Activated CD8-positive, alpha-beta memory T cell treated with anti-CD3 and anti-CD28 coated beads, Interleukin-2, amount 10 ng/mL, durations not matched to agents 7 days and 5 days (primary cell): ENCODE measurements at places on chromosomes 2 and 18.

DNA sequence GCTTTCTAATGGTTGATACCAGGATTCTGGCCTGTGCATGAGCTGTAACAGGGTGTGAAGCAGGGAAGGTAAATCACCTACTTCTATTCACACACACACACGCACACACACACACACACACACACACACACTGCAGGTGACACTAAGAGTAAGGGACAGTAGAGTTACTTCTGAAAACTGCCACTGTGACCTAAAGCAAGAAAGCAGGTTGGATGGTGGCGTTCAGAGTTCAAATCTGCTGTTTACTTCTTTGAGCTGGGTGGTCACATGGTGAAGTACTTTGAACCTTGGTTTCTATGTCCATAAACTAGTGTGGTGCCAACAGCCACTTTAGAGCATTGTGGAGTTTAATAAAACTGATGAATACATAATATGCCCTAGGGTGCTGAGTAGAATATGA is 248.0 kb downstream of the PIEZO2 start:
- DNase-seq: no peak

DNA sequence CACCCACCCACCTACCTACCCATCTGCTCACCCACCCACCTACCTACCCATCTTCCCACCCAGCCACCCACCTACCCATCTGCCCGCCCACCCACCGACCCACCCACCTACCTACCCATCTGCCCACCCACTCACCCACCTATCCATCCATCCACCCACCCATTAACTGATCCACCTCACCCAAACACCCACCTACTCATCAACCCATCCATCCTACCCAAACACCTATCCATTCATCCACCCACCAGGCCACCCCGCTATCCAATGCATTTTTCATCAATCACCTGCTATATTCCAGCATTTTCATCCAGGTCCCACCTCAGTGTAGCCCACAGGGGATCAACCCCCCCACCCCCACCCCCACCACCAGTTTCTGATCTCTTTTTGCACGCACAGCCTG is 121.8 kb downstream of the GLI2 start:
- no peak for DNase-seq

GRCh38 chr2:24337890-24338289 is 22.4 kb downstream of the ITSN2 start:
- no peak for DNase-seq

DNA sequence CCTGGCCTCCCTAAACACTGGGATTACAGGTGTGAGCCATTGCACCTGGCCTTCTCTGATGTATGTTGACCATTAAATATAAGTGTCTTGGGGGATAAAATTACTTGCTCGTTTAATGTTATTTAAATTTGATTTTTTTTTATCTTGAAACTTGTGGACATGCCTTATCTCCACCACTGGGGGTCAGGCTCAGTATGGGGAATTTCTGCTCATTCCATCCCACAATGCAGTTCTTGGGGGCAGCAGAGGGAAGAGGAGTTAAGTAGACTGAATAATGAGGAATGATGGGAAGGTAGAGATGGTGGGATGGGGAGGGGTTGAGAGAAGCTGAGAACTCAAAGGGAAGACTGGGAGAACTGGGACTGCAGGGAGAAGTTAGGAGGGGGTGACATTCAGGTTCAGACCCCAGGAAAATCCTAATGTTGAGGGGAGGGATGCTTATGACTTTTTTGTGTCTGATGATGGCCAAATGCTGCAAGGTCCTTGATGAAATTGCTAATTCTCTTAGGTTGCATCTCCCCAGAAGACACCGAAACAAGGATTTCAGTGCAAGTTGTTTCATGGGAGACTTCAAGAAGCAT is 174.2 kb downstream of the MIB1 start:
- no peak for DNase-seq

GRCh38 chr2:120675460-120676130 is 60.1 kb upstream of the GLI2 start:
- DNase-seq: peak; percentile 50

GRCh38 chr18:59721211-59721610 is 24.0 kb upstream of the CCBE1 start:
- DNase-seq: no peak

GRCh38 chr2:43515248-43515647 is 80.6 kb downstream of the THADA start:
- DNase-seq: no peak

GRCh38 chr2:228283491-228284171 is 102.1 kb upstream of the SPHKAP start:
- no peak for DNase-seq

- DNase-seq: no peak
These were observed 246.0 kb upstream of the LYPD1 start for GRCh38 chr2:132915812-132916549.

GRCh38 chr2:173978447-173978846 is 13.3 kb upstream of the SP3 start:
- no peak for DNase-seq

DNA sequence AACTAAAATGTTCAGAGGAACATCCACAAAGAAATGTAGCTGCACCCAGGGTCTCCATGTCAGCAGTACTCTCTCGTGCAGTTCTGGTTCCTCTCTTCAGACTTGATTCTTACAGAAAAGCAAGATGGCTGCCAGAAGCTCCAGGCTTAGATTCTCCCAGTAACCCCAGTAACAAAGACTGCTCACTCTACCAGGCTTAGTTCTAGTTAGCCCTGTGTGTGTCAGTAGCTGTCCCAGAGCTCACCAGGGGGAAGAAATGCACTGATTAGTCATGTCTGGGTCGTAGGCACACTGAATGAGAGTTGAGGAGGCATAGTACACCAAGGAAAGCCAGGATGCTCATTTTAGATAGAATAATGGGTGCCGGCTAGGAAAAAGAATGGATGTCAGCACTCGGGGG is 395.0 kb upstream of the NRP2 start:
- no peak for DNase-seq

DNA sequence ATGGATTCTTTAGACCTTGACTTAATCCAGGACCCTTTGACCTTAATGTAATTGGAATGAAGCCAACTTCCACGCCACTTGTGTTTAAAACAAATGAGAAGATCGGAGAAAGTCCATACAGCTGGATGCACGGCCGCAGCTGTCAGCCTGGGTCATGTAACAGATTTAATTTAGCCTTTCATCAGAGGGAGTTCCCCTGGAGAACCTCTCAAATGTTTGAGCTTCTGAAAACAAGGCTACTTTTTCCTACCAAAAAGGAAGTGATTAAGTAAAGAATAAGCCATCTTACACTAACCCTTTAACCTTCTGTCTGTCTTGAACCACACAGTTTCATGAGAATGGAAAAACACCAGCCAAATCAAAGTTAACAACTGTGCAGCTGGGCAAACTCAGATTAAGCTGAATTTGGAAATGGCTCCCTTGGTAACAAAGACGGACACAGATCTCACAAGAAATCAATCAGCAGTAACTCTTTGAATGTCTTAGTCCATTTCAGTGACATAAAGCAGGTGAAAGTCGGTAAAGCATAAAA is 103.6 kb downstream of the DOCK10 start:
- no peak for DNase-seq

GRCh38 chr2:8999797-9000196 is 3.7 kb downstream of the MBOAT2 start:
- DNase-seq: no peak

DNA sequence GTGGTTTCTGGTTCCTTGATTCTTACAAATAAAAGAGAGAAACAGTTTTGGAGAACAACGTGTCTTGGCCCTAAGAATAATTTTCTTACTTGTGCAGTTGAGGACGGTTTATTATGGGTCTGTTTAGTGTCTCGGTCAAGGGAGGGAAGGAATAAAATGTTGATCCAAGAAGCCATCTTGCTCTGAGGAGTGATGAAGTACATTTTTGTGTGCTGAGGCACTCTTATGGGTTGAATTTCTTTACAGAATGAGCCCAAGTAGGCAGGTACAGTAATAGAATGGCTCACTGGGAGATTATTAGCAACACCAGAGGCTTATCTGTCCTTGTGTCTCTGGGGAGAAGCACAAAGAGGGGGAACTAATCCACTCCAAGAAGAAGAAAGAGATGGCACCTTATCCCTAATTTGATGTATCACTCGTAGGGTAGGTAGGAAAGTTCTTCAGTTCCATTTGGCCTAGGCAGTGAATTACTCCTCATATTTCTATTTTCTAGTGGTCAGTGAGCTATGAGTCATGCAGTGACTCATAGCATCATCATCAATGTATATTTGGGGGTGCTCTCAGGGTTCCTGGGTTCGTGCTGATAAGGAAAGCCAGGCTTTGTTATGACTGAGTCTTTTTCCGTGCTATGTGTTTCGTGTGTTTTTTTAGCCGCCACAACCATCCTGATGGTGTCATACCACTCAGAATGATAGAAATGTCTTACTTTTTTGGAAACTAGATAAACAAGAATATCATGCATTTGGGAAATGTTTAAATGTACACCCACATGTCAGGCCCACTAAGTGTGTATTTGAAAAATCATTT is 250.1 kb upstream of the CTAGE1 start:
- DNase-seq: no peak

DNA sequence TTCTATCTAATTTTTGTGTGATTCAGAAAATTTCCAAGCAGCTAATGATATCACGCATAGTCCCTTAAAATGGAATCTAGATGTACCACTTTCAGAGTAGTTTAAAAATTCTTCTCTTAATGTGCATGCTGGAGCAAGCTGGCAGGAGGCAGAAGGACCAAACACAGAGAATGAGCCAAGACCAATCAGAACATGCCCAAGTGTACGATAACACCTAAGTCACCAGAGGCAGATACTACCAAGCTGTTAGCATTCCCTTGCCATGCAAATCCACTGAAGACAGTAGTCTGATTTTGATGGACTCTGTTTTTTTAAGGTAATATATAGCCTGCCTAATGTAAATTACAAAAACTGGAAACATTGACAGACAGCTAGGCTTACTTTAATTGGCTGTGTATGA is 109.3 kb downstream of the DNAH7 start:
- no peak for DNase-seq

DNA sequence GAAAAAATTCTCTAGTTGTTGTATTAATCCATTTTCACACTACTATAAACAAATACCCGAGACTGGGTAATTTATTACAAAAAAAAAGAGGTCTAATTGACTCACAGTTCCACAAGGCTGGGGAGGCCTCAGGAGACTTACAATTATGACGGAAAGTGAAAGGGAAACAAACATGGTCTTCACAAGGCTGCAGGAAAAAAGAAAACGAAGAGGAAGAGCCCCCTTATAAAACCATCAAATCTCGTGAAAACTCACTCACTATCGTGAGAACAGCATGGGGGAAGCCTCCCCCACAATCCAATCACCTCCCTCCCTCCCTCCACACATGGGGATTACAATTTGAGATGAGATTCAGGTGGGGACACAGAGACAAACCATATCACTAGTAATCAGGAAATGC is 61.7 kb upstream of the SPTBN1 start:
- peak; percentile 42 for DNase-seq

GRCh38 chr2:222353993-222354392 is 55.2 kb upstream of the PAX3 start:
- DNase-seq: no peak

GRCh38 chr2:226956659-226957058 is 120.8 kb downstream of the RHBDD1 start:
- DNase-seq: no peak

DNA sequence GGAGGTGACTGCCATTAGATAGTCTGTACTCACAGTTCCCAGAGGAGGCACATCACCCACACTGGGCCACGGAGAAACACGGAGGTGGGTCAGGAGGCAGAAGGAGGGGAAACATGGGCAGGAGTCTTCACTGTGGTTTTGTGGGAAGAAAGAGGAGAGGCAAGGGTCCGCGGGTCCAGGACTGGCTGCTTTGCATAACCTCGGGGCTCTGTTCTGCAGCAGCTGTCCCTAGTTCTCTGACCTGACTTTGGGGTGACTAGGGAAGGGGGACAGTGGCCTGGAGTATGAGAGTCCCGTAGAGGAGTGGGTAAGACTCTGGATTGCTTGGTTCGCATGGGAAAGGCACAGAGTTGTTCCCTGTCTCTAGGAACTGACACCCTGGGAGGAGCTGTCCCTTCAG is 238.3 kb upstream of the RAB6C start:
- DNase-seq: no peak

GRCh38 chr2:85722519-85722918 is 28.4 kb downstream of the GNLY start:
- no peak for DNase-seq

DNA sequence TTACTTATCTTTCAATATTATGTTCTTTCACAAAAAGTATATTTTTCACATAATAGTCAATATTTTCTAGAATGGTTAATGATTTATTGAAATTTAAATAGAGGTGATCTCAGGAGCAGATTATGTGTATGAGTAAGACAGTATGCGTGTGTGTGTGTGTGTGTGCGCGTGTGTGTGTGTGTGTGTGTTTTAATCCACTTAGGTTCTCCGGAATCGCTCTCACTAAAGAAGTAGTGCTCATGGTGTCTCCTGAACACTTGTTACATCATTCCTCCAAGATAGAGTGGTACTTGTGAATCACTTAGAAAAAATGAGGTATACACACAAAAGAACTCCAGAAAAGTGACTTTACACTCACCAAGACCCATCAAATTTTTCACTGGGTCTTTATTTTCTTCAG is 91.0 kb upstream of the KCNH7 start:
- DNase-seq: no peak

- DNase-seq: no peak
These were observed 5.5 kb downstream of the NHEJ1 start for GRCh38 chr2:219155054-219155644.

GRCh38 chr2:180747728-180748127 is 232.7 kb upstream of the UBE2E3 start:
- DNase-seq: no peak

- no peak for DNase-seq
These were observed 116.4 kb downstream of the COL6A3 start for GRCh38 chr2:237297421-237298150.

GRCh38 chr2:145503511-145503910 is 983.6 kb upstream of the ZEB2 start:
- no peak for DNase-seq

DNA sequence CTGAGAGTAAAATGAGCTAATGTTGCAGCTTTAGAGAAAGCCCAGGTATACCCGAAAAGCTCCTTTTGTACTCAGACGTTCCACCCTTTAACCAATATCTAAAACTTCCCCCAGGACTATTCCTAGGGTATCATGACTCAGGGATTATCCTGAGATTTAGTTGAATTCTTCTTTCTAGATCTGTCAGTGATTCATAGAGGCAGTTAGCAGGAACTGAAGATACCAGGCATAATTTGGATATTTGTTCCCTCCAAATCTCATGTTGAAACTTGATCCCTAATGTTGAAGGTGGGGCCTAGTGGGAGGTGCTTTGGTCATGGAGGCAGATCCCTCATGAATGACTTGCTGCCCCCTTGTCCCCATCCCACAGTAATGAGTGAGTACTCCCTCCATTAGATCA is 161.2 kb upstream of the LRP1B start:
- DNase-seq: no peak

GRCh38 chr2:217055624-217056023 is 195.8 kb upstream of the TNP1 start:
- DNase-seq: no peak

GRCh38 chr2:212667751-212668316 is 129.2 kb upstream of the ERBB4 start:
- DNase-seq: no peak

GRCh38 chr18:69161383-69162028 is 239.2 kb upstream of the DOK6 start:
- no peak for DNase-seq
